Activated CD4-positive, alpha-beta T cell treated with anti-CD3 and anti-CD28 coated beads, Interleukin-2, amount 10 ng/mL, durations not matched to agents 7 days and 5 days (primary cell): ENCODE measurements at places on chromosomes 5 and 9. TPM values are rescaled to one million over a fixed set of nuclear protein-coding genes. Genes with fewer than 3 reads are reported as not detected.
A peak's percentile ranks its signal among the peaks of the same experiment; 100 is the strongest.

Gene MSMP
- total RNA-seq, result not detected

Gene AIF1L
- total RNA-seq, result 0.37 TPM

Gene RNF180
- not detected for total RNA-seq

Gene NIPAL4
- total RNA-seq, result 0.10 TPM

Gene MPDZ
- total RNA-seq, result not detected

Gene SLC6A18
- not detected for total RNA-seq

Gene GGTA1
- total RNA-seq, result not detected

GRCh38 chr5:174817610-174818009 lies 93.2 kb downstream of the MSX2 start:
- no peak overlapping the region for H3K4me3 ChIP-seq
- no peaks in the 10 kb centered on the region for H3K4me1 ChIP-seq
- H3K27ac ChIP-seq, result no peak overlapping the region
- H3K27me3 ChIP-seq, result no peaks in the 10 kb centered on the region

GRCh38 chr5:122444411-122444810 lies 132.4 kb downstream of the SNCAIP start:
- DNase-seq, result no peak
- H3K27me3 ChIP-seq, result no peaks in the 10 kb centered on the region
- H3K4me3 ChIP-seq, result no peak overlapping the region
- H3K27ac ChIP-seq, result no peak overlapping the region
- H3K36me3 ChIP-seq, result no peaks in the 10 kb centered on the region
- H3K4me1 ChIP-seq, result no peaks in the 10 kb centered on the region

DNA sequence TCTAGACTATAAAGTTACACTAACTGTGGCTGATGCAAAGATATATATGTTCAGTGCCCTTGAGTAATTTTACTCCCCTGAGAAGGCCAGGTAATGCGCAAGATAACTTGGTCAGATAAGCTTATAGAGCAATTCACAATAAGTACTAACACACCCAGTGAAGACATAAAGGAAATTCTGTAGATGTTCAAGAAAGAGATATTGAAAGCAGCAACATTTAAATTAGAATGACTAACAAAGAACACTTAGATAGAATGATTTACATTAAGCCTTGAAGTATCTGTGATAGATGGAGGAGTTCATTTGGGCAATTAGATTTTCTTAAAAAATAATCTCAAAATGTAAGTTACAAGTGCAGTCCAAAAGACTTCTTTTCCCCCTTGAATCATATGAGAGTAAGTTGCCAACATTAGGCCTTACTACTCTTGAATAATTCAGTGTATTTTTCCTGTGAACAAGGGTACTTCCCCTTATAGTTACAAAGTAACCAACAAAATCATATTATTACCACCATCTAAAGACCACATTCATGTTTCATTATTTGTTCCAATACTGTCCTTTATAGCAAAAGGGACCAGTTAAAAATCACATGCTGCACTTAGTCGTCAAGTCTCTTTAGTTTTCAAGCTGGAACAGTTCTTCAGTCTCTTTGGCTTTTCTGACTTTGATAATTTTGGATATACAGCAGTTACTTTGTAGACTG lies 44.4 kb upstream of the ELOVL7 start:
- H3K36me3 ChIP-seq, result peaks cover 5% of the 10 kb centered on the region
- H3K4me3 ChIP-seq, result no peak overlapping the region
- no peaks in the 10 kb centered on the region for H3K27me3 ChIP-seq
- no peaks in the 10 kb centered on the region for H3K4me1 ChIP-seq
- DNase-seq, result no peak

GRCh38 chr5:132830436-132831094 lies at the start of gene SHROOM1:
TSS of gene SHROOM1 (minus strand) at chr5:132830647. CDS start at chr5:132826140, 4,507 bp downstream.
- H3K4me1 ChIP-seq, result peaks cover 15% of the 10 kb centered on the region
- no peaks in the 10 kb centered on the region for H3K36me3 ChIP-seq
- peak within 1 kb of the TSS; percentile 80 for H3K27ac ChIP-seq
- no peak for DNase-seq

- H3K4me1 ChIP-seq, result peaks cover 31% of the 10 kb centered on the region
- peak; percentile 51 for DNase-seq
- H3K36me3 ChIP-seq, result peaks cover 2% of the 10 kb centered on the region
These were observed 977 bp downstream of the MGAT4B start for GRCh38 chr5:179805529-179806249.

- peaks cover 34% of the 10 kb centered on the region for H3K27me3 ChIP-seq
- H3K36me3 ChIP-seq, result no peaks in the 10 kb centered on the region
- no peak overlapping the region for H3K27ac ChIP-seq
These were observed 500.0 kb downstream of the DIRAS2 start for GRCh38 chr9:90142580-90142979.

- no peak for DNase-seq
- H3K27me3 ChIP-seq, result no peaks in the 10 kb centered on the region
- H3K4me3 ChIP-seq, result no peak overlapping the region
- H3K36me3 ChIP-seq, result no peaks in the 10 kb centered on the region
- H3K27ac ChIP-seq, result no peak overlapping the region
These were observed 53.1 kb upstream of the MPDZ start for GRCh38 chr9:13332571-13332970.

DNA sequence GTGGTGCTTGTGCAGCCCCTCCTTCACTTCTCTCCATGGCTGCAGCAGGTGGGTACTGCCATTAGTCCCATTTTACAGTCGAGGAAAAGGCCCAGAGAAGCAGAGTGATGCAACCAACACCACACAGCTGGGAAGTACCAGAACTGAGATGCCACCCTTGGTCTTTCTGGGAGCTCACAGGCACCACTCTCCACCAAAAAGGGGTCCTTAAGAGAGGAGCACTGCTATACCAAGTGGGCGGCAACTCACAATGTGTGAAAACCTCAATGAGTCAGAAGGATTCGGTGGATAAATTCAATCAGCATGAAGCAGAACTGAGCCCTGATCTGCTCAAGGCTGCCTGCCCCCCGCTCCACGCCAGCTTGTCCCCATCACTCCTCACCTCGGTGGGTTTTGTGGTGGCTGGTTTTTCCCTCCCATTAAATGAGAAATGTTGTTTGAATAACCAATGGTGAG lies 213.7 kb downstream of the FSTL4 start:
- no peaks in the 10 kb centered on the region for H3K27me3 ChIP-seq
- peaks cover 13% of the 10 kb centered on the region for H3K4me1 ChIP-seq
- no peak overlapping the region for H3K27ac ChIP-seq
- no peaks in the 10 kb centered on the region for H3K36me3 ChIP-seq
- no peak for DNase-seq

DNA sequence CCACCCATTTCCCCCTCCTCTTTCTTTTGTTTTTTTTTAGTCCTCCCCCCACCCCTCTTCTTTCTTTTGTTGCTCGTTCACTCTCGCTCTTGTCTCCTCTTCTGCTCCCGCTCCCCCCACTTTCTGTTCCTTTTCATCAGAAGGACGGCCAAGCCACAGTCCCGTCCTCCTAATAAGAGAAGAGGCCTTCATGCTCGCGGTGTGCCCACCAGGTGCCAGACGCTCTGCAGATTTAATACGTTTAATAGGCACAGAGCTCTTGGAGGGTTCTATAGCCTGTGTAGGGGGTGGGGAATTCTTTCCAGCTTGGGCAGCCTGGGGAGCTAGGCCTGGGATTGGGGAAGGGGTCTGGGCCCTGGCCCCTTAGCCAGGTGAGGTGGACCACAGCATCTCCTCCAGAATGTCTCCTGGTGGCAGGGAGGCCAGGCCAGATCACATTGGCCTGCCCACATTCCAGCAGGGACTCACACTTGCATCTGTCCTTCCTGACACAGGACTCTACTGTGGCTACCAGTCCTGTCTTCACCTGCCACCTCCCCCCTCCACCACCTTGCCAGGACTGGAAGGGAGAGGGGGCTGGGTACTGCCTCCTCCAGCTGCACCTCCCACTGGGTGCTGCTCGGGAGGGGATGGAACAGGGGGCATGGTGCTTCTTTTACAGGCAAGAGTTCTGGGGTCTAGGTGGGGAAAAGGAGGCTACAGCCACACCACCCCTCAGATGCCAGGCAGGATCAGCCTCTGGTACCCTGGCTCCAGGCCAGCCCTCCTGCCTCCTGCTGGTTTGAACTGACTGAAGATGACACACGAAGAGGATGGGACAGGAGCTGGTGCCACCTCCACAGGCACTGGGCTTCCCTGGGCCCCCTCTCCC lies 6.1 kb upstream of the BARX1 start:
- peaks cover 2% of the 10 kb centered on the region for H3K36me3 ChIP-seq
- no peak overlapping the region for H3K27ac ChIP-seq
- peaks cover 51% of the 10 kb centered on the region for H3K27me3 ChIP-seq
- H3K4me1 ChIP-seq, result peaks cover 30% of the 10 kb centered on the region
